NCI-H1417 treated with DMSO at 0.1 percent for 48 hours (cell line): ENCODE measurements at places on chromosomes 1 and 21.

DNA sequence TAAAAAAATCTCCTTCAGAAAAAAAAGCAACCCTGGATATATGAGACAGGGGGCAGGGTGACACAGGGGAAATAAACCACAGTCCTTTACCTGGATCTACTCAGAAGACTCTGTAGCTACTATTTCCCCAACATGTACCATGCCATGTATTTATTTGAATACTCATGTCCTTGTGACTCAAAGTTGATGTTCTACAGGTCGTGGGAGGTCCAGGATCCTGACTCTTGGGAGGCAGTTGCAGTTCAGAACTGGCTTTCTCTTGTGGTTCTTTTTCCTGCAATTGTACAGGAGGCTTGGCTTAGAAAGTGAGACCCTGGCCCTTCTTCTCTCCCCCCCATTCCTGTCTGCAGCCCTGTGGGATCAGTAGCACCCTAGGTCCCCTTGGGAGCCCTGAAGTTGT, 5.8 kb upstream of the IL24 start:
- no peak for DNase-seq

GRCh38 chr1:106926803-106927582, 129.5 kb upstream of the PRMT6 start:
- no peak for DNase-seq

DNA sequence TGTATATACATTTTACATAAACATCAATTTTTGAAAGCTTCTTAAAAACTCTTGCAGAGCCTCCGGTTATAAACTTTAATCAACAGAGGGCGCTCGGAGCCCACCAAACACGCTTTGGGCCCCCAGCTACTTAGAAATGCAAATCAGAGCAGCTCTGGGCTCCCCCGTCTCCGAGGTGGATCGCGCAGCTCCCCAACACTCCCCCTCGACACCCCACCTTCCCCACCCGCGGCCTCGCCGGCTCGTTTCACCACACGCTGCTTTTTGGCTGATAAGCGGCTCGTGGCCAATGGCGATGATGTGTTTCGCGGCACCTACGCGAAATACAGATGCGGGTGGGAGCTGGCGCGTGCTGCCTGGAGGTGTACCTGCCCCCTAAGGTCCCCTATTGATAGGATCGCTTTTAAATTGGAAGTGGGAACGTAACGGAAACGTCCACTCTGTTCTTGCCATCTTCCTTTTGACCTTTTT, 1.7 kb upstream of the KIF26B start:
- no peak for DNase-seq

GRCh38 chr1:192789871-192790270, 19.0 kb upstream of the RGS2 start:
- DNase-seq = no peak

GRCh38 chr1:214472364-214472763, 79.0 kb downstream of the PTPN14 start:
- no peak for DNase-seq

DNA sequence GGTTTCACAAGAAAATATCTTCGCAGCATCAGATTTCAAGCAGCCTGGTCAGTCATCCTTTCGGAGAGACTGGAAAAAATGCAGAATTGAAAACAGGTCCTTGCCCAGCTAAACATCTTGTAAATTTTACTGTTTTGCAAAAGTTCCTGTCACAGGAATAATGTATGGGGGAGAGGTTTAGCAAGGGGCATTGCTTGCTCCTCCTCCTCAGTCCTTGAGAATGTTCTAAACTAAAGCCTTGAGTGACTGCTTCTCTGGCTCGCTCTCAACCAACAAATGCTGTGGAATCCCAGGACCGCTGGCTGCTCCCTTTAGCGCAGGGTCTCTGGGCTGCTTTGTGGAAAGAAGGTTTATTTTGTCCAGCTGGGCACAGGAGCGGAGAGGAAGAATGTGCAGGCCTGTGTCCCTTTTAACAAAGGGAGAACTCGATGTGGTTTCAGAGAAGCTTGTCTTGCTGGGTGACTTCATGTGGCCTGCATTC, 33.6 kb upstream of the FHAD1 start:
- DNase-seq = no peak
